Gastroesophageal sphincter (tissue), 4 donors: ENCODE measurements at places on chromosomes 7 and 10. TPM values are rescaled to one million over a fixed set of nuclear protein-coding genes. Genes with fewer than 3 reads are reported as not detected.

DNA sequence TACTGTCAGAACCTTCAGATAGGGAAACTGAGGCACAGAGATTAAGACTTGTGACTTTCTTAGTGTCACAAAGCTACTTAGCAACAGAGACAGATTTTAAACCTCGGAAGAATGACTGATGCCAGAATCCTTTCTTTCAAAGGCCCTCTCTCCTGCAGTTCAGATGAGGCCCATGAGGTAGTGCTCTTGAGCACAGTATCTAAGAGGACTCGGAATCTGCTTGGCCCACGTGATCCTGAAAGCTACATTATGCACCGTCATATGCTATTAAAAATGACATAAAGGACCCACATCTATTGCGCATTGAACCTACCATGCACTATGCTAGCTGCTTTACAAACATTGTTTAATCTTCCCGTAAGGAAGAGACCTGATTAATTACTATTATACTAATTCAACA is 355.9 kb downstream of the SFMBT2 start:
- ATAC-seq = no peak

GRCh38 chr7:100668069-100668449 is 5.5 kb upstream of the GNB2 start:
- ATAC-seq = no peak

- no peak for ATAC-seq
Observed at GRCh38 chr7:75546237-75547015, 54.3 kb downstream of the SPDYE5 start.

- ATAC-seq = no peak
Observed at GRCh38 chr10:21702633-21703111, 168.6 kb downstream of the MLLT10 start.

- no peak for ATAC-seq
Observed at GRCh38 chr10:74011017-74011416, 13.1 kb downstream of the VCL start.

GRCh38 chr7:112965506-112965905 is 121.1 kb downstream of the GPR85 start:
- ATAC-seq = no peak

DNA sequence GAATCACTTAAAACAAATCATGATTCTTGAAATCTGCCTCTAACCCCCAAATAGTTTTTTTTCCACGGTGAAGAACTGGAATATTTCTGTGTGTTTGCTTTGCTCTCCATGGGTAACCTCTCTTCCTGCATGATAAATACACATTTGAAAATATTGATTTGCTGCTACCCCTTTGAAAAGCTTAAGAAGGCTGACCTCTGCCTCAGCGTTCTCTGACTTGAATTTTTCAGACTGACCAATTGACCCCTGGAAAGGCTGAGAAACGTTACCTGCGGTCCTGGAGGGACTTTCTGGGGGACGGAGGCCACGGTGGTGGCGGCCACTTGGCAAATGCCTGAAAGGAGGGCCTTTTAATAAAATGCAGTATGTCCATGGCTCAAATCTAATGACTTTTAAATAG is 520.2 kb downstream of the LRMDA start:
- no peak for ATAC-seq

- peak; percentile 69 for ATAC-seq
Observed at GRCh38 chr7:11605749-11606148, 226.2 kb downstream of the THSD7A start.

GRCh38 chr10:114911052-114911711 is 26.8 kb upstream of the TRUB1 start:
- no peak for ATAC-seq

GRCh38 chr7:30799976-30800661 is 28.9 kb downstream of the MINDY4 start:
- no peak for ATAC-seq

GRCh38 chr10:101595591-101596433 is 7.7 kb downstream of the DPCD start:
- no peak for ATAC-seq

C10orf71 gene
- not detected for total RNA-seq

ATP5F1C gene
- 300 TPM for total RNA-seq

GSTO1 gene
- 153 TPM for total RNA-seq

C10orf88 gene
- 4.0 TPM for total RNA-seq
